ENCODE measurements at places on chromosomes 13 and 19.

DNA sequence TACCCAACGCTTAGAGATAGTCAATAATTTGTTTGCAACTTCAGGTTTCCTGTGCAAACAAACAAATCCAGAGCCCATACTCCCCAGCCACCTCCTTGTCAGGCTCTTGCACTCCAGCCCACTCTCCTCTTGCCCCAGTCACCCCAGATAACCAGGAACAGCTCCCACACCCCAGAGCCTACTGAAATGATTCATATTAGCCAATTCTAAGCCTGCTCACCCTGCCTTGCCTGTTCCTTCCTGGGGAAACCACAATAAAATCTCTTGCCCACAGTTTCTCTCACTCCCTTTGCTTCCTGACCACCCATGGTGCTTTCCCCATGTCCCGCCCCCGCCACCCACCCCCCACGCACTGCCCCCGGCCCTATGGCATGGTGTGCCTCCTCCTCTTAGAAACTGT is 3.8 kb upstream of the ACTL9 start:
- DNase-seq = no peak

- no peak for DNase-seq
Measured at GRCh38 chr13:101382086-101382485, 34.2 kb downstream of the NALCN start.

GRCh38 chr13:44652168-44652567 is 76.0 kb upstream of the TSC22D1 start:
- DNase-seq = no peak

- DNase-seq = no peak
Measured at GRCh38 chr19:16470541-16470910, 1.2 kb downstream of the EPS15L1 start.

DNA sequence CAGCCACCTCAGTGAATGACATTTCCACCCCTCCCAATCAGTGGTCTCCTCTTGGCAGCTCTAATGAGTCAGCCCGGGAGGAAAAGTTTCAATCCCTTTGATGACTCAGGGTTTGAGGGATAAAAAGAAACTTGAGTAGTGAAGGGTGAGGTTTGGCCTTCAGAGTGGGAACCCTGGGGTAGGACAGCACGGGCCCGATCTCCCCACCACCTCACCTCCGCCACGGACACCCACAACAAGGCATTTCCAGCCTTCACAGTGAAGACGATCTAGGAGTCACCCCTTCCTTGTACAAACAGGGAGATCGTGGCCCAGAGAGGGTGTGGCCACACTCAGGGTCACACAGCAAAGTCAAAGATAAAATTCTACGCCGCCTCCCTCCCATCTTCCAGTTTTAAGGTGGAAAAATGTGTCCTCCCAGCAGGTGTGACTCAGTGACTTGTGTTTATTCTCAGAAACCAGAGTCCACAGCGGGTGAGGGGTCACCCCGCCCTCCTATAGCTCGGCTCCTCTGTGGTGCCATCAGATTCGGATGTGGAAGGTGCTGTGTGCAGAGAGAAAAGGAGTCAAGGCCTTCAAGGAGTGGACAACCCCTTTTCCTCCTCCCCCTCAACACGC is 12.3 kb downstream of the CIB3 start:
- no peak for DNase-seq

DNA sequence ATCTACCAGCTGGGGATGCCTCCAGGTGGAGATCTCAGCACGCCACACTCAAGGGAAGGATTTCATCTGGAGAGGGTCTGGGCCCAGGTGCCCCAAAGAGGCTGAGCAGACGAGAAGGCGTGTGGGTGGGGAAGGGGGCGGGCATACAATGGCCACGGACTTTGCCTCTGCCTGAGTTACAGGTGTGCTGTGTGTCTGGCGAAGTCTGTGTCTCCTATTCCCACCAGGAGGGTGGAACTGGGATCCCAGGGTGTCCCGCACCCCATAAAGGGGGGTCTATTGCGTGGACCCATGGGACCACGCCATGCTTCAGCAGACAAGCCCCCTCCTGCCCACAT is 3.6 kb downstream of the TLE2 start:
- no peak for DNase-seq

GRCh38 chr13:60093425-60094019 is 70.2 kb downstream of the DIAPH3 start:
- no peak for DNase-seq

DNA sequence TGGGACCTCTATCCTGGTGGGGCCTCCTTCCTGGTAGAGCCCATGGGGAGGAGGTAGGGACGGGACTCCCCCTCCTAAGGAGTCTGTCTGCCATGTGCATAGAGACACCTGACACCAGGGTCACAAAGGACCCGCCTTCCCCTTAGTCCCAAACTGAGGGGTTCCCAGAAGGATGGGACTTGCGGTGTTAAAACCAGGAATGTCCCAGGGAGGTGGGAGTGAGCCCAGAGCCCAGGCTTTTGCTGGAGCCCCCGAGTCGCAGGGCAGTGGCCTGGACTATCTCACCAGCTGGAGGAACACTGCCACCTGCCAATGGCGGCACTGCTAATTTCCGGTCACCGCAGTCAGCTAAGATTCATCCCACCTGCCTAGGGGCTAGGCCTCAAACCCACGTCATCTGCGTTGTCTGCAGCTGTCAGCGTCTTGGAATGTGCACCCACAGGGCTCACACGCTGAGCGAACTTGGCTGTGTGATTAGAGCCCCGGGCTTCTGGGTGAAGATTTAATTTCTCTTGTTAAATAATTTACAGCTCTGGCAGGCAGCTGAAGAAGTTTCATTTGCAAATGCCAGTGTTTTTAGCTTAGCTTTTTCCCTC is 31.9 kb upstream of the ATP11A start:
- no peak for DNase-seq

DNA sequence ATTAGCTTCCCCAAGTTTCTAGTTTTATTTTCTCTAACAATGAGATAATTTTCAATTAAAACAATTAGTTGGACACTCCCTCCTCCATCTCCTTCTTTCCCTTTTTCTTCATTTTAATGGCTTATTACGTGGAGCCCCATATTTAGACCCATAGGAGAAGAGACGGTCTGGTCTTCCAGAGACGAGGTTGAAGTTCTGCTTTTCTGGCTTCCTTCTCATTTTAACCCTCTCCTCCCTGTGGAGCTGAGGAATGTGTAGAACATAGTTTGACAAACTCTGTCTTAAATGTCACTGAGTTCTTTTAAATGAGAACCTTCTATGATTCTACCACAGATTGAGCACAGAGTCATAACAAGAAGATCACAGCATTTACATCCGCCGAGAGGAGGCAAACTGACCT is 86.8 kb downstream of the EDNRB start:
- no peak for DNase-seq

DNA sequence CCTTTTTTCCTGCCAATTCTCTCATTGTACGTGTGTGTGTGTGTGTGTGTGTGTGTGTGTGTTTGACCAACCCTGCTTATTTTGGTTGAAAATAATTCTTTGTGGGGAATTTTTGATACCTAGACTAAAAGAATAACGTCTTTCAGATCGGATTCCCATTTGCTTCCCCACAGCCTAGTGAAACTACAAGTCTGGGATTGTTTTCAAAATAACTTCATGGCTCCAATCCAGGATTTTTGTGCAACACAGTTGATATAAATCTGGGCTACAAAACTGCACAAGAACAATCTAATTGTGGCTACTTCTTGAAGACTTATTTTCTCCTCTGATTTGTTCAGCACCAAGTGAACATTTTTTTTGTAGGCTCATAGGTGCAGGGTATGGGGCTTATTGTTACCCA is 332.8 kb upstream of the MIR17HG start:
- DNase-seq = no peak

DNA sequence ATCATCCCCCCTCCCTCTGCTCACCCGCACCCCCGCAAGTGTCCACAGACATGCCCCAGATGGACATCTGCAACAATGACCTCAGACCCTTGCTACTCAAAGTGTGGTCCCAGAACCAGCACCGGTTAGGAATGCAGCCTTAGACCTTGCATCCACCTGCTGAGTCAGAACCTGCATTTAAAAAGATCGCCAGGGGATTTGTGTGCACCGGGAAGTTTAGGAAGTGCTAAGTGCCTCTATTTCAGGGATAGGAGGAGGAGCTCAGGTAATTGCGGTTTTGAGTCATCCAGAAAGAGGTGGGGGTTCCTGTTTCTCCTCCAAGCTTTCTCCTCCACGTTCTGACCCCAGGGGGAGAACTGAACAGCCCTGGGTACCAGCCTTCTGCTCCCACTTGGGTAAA is 46.2 kb downstream of the CACNA1A start:
- DNase-seq = peak; percentile 21

GRCh38 chr13:42395086-42395821 is 123.3 kb downstream of the AKAP11 start:
- no peak for DNase-seq

DNA sequence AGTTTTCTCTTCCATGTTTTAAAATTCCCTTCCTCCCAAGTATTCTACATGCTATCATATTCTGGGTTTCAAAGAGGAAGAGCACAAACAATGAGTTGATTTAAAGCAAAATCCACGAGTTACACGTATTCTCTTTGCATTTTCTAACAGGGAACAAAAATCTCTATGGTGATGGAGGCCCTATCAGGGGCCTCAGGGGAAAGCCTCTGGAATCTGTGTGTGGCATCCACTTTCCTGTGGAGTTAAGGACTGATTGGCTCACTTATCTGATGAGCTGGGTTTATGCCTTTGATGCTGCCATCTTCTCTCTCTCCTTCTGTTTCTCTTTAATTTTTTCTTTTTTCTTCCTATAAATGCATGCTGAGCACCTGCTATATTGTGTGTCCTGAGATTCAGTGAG is 14.8 kb downstream of the OLFM4 start:
- DNase-seq = no peak

GRCh38 chr13:111039735-111040134 is 75.4 kb upstream of the ARHGEF7 start:
- DNase-seq = no peak

DNA sequence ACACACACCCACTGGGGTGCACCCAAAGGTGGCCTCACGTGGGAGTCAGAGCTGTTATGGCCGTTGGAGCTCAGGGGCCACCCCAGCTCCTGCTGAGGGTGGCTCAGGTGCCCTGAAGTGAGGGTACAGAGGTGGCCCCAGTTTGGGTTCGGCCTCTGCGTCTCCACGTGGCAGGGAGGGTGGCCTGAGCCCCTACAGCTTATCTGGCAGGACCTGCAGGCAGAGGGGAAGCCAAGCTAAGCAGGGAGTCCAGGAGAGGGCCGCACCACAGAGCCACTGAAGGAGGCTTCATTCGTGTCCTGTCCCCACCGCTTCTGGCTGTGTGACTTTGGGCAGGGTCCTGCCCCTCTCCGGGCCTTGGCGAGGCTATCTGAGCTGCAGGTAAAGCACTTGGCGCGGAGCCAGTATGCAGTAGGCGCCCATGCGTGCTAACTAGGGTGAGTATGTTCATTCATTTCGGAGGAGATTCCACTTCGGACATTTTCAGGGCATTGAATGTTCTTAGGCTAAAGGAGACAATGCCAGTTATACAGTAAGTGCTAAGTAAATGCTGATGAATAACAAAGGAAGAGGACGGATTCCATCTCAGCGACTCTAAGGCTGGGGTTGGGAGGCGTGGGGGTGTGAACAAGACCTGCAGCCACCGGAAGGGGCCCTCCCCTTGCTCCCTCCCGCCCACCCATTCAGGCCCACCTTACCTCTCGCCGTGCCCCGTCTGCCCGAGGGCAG is 4.9 kb downstream of the REX1BD start:
- no peak for DNase-seq

- no peak for DNase-seq
Measured at GRCh38 chr13:76853481-76853880, 32.7 kb downstream of the KCTD12 start.

DNA sequence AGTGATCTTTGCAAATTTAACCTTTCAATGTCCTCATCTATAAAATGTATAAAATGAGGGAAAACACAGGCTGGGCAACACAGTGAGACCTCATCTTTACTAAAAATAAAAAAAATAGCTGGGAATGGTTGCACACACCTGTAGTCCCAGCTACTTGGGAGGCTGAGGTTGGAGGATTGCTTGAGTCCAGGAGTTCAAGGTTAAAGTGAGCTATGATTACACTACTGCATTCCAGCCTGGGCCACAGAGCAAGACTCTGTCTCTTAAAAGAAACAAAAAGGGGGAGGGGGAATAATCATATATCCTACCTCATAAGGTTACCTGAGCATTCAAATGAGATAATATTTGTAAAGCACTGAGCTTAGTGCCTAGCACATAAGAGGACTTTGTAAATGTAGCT is 5.8 kb downstream of the MTRF1 start:
- no peak for DNase-seq

- peak; percentile 65 for DNase-seq
Measured at GRCh38 chr19:35899547-35900214, 659 bp downstream of the NFKBID start.

DNA sequence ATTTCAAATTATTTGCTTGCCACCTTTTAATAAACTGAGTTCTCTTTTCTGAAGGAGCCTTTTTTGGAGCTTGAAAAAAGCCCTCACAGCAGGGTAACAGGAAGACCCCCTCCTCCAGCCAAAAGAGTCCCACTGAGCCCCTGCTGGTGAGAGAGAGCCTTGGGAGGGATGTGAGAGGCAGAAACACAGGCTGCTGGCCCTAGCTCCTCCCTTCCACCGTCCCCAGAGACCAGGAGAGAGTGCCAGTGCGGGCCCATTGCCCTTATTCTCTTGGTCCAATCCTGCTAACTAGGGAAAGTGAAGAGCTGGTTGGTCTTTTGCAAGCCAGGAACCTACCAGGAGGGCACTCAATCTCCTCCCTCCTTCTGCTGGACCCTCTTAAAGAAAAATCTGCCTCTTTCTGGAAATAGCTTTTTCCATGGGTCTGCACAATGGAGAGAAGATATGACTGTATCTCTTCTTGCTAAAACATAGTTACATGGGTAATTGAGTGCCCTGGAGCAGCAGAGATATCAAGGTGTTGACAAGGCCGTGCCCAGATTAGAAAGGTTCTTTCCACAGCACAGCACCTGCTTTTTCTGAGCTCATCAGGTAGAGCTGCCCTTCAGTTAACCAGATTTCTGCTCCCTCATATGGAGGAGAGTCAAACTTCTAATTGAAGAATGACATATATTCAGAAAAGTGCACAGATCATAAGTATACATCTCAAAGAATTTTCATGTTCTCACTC is 113.9 kb downstream of the LRCH1 start:
- no peak for DNase-seq

- peak; percentile 50 for DNase-seq
Measured at GRCh38 chr19:56692206-56692895, 20.8 kb upstream of the ZNF835 start.

DNA sequence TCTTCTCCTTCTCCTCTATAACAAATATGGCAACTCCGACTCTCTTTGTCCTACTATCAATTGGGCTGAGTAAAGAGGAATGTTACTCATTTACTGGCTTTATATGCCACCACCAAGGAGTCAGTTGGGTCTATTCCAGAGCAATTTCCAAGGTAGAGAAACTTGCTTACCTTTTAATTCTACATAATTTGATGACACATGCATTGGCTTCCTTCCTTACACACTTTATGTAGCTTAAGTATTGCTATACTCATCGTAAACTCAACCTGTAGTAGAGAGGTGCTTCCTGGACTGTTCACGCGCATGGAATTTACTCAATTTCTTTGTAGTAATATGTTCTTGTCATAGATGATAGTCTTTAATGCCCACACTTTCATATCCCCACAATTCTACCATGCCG is 160.7 kb downstream of the LMO7 start:
- no peak for DNase-seq

All from nucleus accumbens (tissue), 56 donors.